ENCODE measurements at places on chromosomes 16 and 17.
A peak's percentile ranks its signal among the peaks of the same experiment; 100 is the strongest.

GRCh38 chr17:81218459-81218858, 4.3 kb downstream of the CEP131 start:
- no peak overlapping the region for H3K4me3 ChIP-seq
- H3K36me3 ChIP-seq = no peaks in the 10 kb centered on the region
- DNase-seq = no peak
- peaks cover 8% of the 10 kb centered on the region for H3K4me1 ChIP-seq
- no peak overlapping the region for H3K27ac ChIP-seq
- H3K27me3 ChIP-seq = no peaks in the 10 kb centered on the region

DNA sequence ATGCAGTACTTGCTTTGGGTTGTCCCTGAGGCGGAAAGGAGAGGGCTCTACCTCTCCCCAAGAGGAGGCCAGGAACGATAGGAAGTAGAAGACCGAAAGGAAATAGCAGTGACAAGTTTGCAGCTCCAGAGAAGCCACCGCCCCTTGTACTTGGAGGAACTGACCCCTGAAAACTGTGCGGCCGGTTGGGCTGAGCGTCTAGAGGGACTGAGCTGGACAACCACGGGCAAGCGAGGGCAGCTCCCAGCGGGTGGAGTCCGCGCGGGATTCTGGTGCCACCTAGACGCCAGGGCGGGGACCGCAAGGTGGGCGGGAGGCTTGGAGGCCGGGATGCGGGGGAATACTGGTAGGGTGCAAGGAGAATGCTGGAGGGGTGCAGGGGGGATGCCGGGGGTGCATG, 1.3 kb upstream of the SLC6A4 start:
- peak overlapping the region; percentile 19 for H3K4me3 ChIP-seq
- H3K27ac ChIP-seq = no peak overlapping the region
- H3K36me3 ChIP-seq = no peaks in the 10 kb centered on the region
- H3K4me1 ChIP-seq = peaks cover 11% of the 10 kb centered on the region

DNA sequence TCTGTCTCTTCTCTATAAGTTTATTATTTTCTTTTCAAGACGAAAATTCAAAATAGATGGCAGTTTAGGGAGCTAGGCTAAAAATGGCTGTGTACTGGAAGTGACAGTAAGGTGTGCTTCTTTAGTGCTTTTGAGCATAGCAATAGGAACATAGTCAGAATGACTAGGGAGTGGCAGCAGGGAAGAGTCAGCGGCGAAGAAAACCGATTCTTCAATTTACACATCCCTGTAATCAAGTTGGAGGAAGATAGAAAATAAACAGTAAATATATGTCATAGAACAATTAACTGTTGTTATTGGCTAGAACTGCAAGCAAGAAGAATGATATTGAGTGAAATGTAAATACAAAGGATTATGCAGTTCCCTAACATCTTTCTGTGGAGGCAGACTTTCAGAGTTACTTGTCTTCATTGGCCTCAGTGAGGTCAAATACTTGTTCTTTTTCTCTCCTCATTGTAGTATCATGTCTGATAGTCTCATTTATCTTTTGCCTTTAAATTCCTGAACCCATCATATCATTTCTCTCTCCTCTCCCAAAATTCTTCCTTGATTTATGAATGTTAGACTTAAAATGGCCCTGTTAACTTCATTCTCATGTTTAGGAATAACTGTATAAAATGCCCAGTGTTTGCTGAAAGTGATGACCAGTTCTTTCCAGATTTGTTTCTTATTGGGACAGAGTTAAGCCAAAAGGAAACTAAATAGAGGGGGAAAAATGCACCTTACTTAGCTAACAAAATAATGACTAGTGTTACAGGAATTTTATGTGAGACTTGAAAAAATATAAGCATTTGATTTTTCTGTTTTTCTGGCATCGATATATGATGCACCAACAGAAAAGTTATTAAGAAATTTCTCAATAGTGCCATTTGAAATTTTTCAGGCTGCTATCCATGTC, 211.4 kb downstream of the BCAS3 start:
- H3K36me3 ChIP-seq = no peaks in the 10 kb centered on the region
- DNase-seq = no peak
- no peak overlapping the region for H3K27ac ChIP-seq

- no peaks in the 10 kb centered on the region for H3K36me3 ChIP-seq
- no peak overlapping the region for H3K27ac ChIP-seq
- H3K4me3 ChIP-seq = no peak overlapping the region
- no peak for DNase-seq
- H3K4me1 ChIP-seq = peaks cover 11% of the 10 kb centered on the region
These were observed 28.8 kb downstream of the TOM1L2 start for GRCh38 chr17:17943281-17943984.

DNA sequence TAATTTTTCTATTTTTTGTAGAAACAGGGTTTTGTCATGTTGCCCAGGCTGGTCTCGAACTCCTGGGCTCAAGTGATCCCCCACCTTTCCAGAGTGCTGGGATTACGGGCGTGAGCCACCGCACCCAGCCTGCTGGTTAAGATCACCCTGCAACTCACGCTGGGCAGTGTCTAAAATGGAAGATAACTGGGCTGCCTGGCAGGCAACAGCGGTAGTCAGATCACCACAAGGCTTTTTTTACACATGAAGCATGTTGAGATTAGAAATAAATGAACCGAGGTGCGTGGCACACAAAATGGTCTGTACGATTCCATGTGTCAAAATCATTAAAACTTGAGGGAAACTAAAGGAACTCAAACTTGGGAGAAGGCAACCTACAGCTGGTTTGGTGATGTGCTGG, 26.7 kb downstream of the ZNF276 start:
- peaks cover 25% of the 10 kb centered on the region for H3K36me3 ChIP-seq
- DNase-seq = no peak
- no peak overlapping the region for H3K4me3 ChIP-seq
- H3K27ac ChIP-seq = no peak overlapping the region
- H3K27me3 ChIP-seq = no peaks in the 10 kb centered on the region

DNA sequence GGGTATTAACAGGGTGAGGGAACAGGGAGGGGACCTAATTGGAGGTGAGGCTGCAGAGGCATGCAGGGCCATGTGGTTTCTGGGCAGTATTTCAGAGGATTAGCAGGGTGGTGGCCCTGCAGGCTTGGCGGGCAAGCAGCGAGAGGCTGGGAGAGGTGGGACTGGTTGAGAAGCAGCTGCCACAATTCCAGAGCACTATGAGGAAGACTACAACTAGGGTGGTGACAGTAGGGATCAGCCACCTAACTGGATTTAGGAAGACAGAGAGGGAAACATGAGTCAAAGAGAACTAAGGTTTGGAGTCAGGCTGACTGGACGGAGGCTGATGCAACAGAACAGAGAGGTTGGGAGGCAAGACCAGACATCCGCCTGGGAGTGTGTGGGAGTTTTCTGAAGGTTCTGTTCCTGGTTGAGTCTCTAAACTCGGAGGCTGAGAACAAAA, 12.3 kb downstream of the ALOXE3 start:
- DNase-seq = no peak
- H3K36me3 ChIP-seq = no peaks in the 10 kb centered on the region
- peaks cover 21% of the 10 kb centered on the region for H3K27me3 ChIP-seq

GRCh38 chr17:49035470-49036269, 38.5 kb downstream of the IGF2BP1 start:
- H3K4me3 ChIP-seq = no peak overlapping the region
- DNase-seq = no peak
- H3K4me1 ChIP-seq = no peaks in the 10 kb centered on the region
- H3K36me3 ChIP-seq = no peaks in the 10 kb centered on the region

GRCh38 chr16:71883849-71884638, at the start of gene ZNF821:
Gene ZNF821 (minus strand): TSS chr16:71884182. CDS start chr16:71879946, 4,236 bp downstream.
- peak; percentile 61 for DNase-seq
- peaks cover 10% of the 10 kb centered on the region for H3K36me3 ChIP-seq
- H3K4me3 ChIP-seq = peak within 1 kb of the TSS; percentile 96
- peak within 1 kb of the TSS; percentile 94 for H3K27ac ChIP-seq

DNA sequence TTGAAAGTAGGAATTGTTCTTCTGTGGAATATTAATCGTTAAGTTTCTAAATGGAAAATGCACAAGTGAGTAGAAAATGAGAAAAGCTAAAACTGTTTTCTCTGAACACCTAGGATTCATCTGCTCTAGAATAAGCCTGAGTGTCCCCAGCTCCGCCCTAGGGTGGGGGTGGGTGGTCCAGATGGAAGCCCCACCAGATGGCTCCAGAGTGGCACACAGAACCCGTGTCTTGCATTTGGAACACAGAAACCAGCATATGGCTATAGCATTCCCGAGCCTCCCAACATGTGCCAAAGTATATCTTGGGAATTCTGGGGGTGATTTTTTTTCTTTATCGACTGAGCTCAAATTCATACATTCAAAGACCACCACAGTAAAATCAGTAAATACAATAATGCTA, 517.7 kb upstream of the PSMD7 start:
- no peak for DNase-seq
- H3K27ac ChIP-seq = no peak overlapping the region
- H3K36me3 ChIP-seq = no peaks in the 10 kb centered on the region

- DNase-seq = no peak
- no peak overlapping the region for H3K27ac ChIP-seq
- peaks cover 33% of the 10 kb centered on the region for H3K36me3 ChIP-seq
- H3K4me3 ChIP-seq = no peak overlapping the region
- H3K4me1 ChIP-seq = peaks cover 16% of the 10 kb centered on the region
- no peaks in the 10 kb centered on the region for H3K27me3 ChIP-seq
These were observed 3.5 kb upstream of the NTAN1 start for GRCh38 chr16:15059324-15059723.

- H3K4me3 ChIP-seq = no peak overlapping the region
- peaks cover 29% of the 10 kb centered on the region for H3K27me3 ChIP-seq
- no peaks in the 10 kb centered on the region for H3K36me3 ChIP-seq
These were observed 3.1 kb upstream of the KCNJ12 start for GRCh38 chr17:21373036-21373435.

- no peak for DNase-seq
- no peak overlapping the region for H3K27ac ChIP-seq
- H3K27me3 ChIP-seq = peaks cover 26% of the 10 kb centered on the region
- no peaks in the 10 kb centered on the region for H3K36me3 ChIP-seq
- no peak overlapping the region for H3K4me3 ChIP-seq
These were observed 7.3 kb upstream of the RPRML start for GRCh38 chr17:46986366-46986765.

GRCh38 chr17:72479113-72479512, 358.3 kb downstream of the SOX9 start:
- H3K27ac ChIP-seq = no peak overlapping the region
- no peaks in the 10 kb centered on the region for H3K36me3 ChIP-seq
- H3K27me3 ChIP-seq = peaks cover 4% of the 10 kb centered on the region
- H3K4me3 ChIP-seq = no peak overlapping the region
- H3K4me1 ChIP-seq = no peaks in the 10 kb centered on the region

DNA sequence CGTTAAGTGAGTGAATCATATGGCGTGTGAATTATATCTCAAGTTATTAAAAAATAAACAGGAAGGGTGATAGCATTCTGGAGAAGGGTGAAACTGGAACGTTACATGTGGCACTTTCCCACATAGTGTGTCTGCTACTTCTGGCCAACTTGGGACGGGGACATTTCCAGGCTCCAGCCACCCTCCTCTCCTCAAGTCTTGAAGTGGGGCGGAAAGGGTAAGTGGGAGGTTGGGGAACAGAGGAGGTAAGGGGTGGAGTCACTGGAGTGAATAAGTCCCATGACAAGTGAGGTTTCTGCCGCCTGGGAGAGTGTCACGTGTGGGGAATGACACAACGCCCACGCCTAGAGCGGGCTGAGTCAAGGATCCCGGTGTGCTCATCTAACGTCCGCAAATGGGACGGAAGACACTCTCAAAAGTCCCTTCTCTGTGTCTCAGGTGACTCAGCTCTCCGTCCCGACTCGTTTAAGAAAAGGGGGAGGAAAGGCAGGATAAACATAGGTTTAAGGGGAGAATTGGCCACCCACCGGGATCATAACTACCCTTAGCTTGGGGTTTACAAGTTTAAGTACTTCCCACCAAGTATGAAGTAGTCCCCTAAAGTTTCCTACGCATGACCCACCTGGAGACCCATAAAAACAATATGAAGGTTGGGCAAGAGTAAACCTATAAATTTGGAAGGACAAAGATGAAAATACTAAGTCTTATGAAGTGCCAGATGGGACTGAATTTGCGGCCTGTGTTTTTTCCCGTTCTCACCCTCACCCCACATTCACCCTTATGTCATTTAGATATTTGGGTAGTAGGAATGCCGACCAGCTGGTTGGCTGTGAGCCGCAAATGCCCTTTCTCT, 1.2 kb upstream of the SPAG9 start:
- H3K27me3 ChIP-seq = peaks cover 2% of the 10 kb centered on the region
- peak overlapping the region; percentile 88 for H3K4me3 ChIP-seq
- DNase-seq = peak; percentile 68
- H3K36me3 ChIP-seq = peaks cover 5% of the 10 kb centered on the region
- peak overlapping the region; percentile 99 for H3K27ac ChIP-seq

DNA sequence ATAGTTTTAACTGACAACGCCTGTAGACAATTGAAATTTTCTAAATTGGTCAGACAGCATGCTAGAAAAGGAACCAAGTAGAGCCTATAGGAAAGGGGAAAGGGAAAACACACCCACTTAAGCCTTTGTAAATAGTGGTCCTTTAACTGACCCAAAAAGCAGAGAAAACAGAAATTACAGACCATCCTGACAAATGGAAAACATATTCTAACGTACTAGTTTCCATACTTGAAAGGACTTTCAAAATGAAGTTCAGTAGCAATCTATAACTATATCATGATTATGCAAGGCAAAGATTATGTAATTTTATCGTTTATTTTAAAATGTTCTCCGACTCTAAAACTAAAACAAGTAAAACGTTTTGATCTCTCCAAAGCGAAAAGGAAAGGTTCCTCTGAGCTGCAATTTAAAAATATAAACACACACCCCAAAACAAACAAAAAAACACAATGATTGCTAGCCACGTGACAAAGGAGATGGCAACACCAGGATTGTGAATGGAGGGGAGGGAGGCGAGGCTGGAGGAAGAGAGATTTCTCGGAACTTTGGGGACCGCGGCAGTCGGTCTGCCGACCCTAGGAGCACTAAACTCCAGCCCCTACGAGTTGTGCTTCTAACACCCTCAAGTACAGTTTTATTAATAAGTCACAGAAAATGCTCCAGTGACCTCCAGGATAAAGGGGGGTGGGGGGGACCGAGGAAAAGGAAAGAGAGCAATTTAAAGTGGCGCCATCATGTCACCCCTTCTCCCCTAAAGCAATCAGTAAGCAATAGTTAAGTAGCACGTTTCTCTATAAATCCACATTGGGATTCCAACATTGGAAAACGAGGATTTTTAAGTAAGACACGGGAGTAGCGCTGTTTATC, 1.7 kb downstream of the KANSL1 start:
- H3K36me3 ChIP-seq = peaks cover 8% of the 10 kb centered on the region
- H3K4me1 ChIP-seq = peaks cover 72% of the 10 kb centered on the region
- H3K27ac ChIP-seq = peak overlapping the region; percentile 99
- no peaks in the 10 kb centered on the region for H3K27me3 ChIP-seq
